Activated CD4-positive, alpha-beta T cell treated with anti-CD3 and anti-CD28 coated beads, Interleukin-2, Interleukin-4, amounts not matched to agents 100 ng/mL and 50 ng/mL, durations not matched to agents 16 hours and 8 hours (primary cell): ENCODE measurements at places on chromosomes 7 and 10.

DNA sequence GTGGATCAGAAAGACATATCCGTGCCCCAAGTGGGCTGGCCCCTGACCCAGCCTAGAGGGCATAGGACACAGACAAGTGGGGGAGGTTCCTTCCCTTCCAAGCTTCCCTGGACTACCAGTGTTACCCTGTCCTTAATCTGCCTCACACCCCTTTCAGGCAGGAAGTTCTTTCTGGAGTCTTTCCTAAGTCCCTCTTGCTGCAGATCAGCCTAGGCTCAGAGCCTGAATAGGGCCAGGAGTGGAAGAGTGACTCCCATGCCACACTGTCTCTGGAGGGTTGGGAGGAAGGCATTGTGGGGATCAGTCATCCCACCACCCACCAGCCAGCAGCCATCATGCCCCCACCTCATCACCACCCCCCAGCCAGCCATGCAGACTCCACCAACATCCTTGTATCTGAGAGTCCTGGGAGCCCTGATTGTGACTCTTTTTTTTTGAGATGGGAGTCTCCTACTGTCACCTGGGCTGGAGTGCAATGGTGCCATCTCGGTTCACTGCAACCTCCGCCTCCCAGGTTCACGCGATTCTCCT is 22.6 kb downstream of the POLL start:
- no peak for DNase-seq

GRCh38 chr10:89118091-89118490 is 89.0 kb downstream of the CH25H start:
- no peak for DNase-seq

DNA sequence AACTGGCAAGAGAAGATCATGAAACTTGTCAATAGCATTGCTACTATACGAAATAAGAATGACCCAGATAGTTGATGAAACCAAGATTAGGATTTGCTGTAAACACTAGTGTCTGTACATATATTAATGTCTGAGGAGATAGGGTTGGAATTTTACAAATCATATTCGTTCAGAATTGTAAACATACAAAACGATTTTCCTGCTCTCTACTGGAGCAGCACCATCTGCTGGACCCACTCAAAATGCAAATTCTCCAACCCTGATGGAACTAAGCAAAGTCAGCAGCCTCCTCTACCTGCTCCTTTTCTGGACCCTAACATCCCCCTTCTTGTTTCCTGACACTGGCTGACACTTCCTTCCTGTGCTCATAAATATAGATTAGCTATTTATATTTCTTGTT is 29.4 kb upstream of the SGMS1 start:
- peak; percentile 24 for DNase-seq

GRCh38 chr7:46215987-46216567 is 295.0 kb upstream of the IGFBP3 start:
- DNase-seq = no peak

DNA sequence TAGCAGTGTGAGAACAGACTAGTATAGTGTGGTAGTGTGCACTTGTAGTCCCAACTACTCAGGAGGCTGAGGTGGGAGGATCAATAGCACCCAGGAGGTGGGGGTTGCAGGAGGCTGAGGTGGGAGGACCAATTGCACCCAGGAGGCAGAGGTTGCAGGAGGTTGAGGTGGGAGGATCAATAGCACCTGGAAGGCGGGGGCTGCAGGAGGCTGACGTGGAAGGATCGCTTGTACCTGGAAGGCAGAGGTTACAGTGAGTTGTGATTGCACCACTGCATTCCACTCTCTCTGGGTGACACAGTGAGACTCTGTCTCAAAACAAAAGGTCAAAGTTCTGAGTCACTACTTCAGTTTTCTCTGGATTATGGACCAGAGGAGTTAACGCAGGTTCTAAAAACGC is 22.6 kb upstream of the DIP2C start:
- no peak for DNase-seq

- DNase-seq = no peak
Measured at GRCh38 chr7:34069676-34070075, 164.3 kb downstream of the BMPER start.

GRCh38 chr7:21543528-21544302 is 876 bp downstream of the DNAH11 start:
- no peak for DNase-seq

DNA sequence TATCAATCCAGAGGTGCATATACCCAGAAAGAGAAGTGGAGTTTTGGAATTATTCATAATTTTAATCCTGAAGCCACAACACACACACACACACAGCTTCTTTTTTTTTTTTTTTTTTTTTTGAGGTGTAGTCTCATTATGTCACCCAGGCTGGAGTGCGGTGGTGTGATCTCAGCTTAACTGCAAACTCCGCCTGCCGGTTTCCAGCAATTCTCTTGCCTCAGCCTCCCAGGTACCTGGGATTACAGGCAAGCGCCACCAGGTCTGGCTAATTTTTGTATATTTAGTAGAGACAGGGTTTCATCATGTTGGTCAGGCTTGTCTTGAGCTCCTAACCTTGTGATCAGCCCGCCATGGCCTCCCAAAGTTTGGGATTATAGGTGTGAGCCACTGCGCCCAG is 35.4 kb downstream of the TET1 start:
- DNase-seq = no peak

DNA sequence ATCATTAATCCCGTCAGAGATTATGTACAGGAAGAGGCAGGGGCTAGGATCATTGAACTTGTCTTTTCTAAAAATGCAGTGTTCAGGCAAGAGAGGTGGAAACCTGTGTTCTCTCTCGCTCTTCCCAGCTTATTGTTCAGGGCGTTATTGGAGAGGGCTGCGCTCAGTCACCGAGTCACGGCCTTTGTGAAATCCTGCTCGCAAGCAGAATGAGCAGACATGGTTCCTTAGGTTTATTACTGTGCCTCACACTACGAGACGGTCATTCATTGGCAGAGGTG is 631 bp upstream of the PRKRIP1 start:
- DNase-seq = no peak

DNA sequence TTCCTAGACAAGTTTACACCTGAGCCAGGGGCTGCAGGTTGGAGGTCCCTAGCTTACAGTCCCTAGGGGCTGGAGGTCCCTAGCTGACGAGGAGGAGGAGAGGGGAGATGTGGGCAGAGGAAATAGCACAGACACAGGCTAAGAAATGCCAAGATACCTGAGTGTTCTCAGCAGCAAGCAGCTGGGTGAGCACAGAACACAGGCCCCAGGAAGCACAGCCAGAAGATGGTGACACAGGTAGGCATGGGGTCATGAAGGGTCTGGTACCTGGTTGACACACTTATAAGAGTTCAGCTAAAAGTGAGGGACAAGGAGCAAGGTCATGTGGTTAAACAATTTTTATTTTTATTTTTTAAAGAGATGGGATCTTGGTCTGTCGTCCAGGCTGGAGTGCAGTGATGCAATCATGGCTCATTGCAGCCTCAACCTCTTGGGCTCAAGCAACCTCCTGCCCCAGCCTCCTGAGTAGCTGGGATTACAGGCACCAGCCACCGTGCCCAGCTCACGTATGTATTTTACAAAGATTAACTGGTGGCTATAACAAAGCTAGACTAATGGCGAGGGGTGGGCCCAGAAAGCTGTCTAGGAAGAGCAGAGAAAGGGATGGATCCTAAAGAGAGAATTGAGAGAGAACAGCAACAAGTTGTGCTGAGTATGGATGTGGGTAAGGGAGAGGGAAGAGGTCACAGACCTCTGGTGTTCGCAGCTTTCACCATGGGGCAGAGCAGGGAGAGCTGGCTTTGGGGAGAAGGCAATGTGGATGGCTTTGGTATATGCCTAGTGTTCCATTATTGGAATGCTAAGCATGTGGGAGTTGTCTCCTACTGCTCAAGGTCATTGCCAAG is 140.3 kb upstream of the KLF14 start:
- DNase-seq = no peak

DNA sequence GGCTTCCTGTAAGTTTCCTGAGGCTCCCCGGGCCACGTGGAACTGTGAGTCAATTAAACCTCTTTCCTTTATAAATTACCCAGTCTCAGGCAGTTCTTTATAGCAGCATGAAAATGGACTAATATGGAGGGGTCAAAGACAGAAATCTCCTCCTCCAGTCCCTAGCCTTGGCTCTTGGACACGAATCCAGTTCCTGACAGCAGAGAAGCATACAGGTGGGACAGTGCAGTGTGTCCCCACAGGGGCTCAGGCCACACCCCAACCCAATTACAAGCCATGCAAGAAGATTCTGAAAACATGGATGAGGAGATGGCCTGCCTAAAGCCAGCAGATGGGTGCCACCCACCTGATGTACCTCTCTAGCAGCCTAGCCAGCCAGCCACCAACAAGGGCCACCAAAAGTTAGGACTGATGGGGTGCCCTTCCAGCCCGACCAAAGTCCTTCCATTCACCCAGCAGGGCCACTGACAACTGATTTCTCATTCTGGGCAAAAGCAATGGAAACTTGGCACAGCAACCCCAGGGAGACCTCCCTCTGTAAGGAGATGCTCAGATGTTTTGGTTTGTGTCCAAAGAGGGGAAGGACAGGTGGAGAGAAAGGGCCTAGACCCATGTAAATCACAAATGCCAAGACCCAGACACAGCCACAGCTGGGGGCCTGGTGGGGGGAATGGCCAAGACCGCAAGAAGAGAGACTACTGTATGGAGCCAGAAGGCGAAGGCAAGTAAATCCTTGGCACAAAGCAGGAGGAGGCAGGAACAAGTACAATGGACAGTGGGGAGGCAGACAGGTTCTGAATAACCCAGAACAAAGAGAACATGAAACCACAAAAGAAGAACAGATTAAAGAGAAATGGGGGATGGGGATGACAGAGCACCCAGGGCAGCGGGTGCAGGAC is 13.6 kb downstream of the GPRIN2 start:
- DNase-seq = no peak

DNA sequence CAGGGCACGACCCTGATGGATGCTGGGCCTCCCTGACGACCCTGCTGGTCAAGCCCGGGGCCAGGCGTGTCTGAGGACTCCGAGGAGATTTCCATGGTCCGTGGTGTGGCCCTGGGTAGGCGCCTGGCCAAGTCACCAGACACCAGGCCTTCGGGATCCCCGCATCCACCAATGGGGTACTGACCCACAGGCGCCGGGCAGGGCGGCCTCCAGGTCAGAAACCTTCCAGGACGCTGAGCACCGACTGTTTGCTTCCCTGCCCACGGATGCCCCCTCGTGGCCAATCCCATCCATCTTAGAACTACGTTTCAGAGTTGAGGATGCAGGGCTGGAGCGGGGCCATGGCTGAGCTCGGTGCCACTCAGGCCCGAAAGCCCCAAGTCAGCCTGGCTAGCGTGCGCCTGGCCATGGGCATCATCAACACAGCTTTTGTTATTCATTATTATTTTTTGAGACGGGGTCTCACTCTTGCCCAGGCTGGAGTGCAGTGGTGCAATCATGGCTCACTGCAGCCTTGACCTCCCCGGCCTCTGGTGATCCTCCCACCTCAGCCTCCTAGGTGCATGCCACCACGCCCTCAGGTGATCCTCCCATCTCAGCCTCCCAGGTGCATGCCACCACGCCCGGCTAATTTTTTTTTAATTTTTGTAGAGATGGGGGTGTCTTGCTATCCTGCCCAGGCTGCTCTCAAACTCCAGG is 7.1 kb upstream of the AMZ1 start:
- DNase-seq = peak; percentile 47

GRCh38 chr10:1552406-1552805 is 184.9 kb downstream of the ADARB2 start:
- DNase-seq = no peak
